ENCODE measurements at places on chromosomes 11 and 22.

GRCh38 chr22:19918332-19919106 is 23.1 kb upstream of the COMT start:
- no peak for DNase-seq

DNA sequence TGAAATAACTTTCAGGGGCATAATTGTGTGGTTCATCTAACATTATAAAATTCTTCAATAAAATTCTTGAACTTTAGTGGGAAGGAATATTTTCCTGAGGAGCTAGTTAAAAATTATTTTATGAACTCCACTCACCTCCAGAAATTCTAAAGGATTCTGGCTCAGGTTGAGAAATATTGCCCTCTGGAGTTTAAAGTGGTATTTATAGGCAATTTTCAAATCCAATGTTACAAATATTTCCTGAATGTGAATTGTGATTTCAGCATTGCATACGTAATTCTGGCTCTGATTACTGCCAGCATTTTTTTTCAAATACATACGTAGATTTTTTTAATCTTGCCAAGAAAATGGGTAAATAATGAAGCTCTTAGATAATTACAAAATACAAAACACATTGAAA is 598.2 kb upstream of the ANO3 start:
- no peak for DNase-seq

GRCh38 chr11:6655790-6656583 is at the start of gene DCHS1:
Gene DCHS1, minus strand, starts transcription at chr11:6655809. Its CDS starts 14,196 bp downstream, at chr11:6641613.
- no peak for DNase-seq

GRCh38 chr11:107699371-107700285 is 12.2 kb downstream of the SLN start:
- no peak for DNase-seq

- DNase-seq: no peak
Observed at GRCh38 chr22:22714600-22715335, 70.4 kb downstream of the GGTLC2 start.

DNA sequence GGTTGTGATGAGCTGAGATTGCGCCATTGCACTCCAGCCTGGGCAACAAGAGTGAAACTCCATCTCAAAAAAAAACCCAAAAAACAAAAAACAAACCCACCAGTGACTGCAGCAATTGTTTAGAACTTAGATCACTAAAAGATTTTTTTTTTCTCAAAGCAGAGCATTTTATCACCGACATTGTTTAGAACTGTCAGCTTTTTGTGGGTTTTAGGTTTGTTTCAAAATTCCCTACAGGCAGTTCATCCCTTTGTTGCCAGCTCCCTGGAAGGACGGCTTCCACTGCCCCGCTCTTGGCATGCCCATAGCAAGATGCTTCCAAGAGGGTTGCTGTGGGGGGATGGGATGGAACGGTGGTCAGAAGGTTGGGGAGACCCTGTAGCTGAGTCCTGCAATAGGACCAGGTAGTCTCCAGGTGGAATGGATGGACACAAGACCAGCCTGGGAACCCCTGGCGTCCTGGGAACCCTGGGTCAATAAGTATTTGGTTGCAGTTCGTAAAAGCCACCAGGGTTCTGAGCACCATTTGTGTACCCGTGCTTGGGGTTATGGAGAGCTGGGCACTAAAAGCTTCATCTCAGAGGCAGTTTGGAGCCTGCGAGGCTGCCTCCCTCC is 46.7 kb downstream of the TSPAN18 start:
- no peak for DNase-seq
